Lower leg skin (tissue), 4 donors: ENCODE measurements at places on chromosomes 3 and 15.

- DNase-seq: no peak
Measured at GRCh38 chr15:35934383-35935049, 388.6 kb upstream of the DPH6 start.

DNA sequence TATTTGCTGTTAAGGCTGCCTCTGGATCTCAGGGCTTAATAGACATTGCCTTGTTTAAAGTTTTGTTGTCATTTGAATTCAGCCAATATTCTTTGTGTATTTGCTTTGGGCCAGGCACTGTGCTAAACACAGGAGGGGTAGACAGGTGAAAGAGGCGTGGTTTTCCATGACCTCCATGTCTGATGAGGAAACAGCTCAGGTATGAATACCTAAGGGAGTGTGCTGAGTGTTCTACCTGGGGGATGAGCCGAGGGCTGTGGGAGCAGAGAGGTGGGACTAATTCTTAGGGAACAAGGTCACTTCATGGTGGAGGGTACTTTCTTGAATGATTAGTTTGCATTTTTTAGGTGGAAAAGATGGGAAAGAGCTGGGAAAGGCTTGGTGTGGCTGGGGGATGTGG, 108.2 kb downstream of the THSD4 start:
- DNase-seq: no peak

DNA sequence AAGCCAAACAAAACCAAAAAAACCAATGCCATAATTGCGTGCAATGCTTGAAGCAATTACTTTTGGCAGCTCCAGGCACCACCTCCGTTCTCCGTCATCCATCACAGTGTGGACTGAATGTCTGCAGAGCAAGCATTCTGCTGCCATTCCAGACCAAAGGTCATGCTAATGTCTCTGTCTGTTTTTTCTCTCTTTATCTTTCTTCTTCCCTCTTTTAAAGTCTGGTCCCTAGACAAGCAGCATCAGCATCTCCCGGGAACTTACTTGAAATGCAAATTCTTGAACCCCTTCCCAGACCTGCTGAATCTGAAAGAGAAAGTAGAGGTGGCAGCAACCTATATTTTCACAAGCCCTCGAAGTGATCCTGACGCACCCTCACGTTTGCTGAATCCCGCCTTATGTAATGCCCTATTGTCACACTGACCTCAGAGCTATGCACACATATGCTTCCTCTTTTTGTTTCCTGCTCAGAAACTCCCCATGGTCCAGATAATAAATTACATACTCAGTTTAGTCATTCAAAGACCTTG, 297.3 kb upstream of the PROK2 start:
- DNase-seq: no peak

- DNase-seq: no peak
Measured at GRCh38 chr3:43152649-43153048, 46.8 kb upstream of the POMGNT2 start.

GRCh38 chr15:29319823-29320222, 50.2 kb upstream of the NSMCE3 start:
- DNase-seq: no peak

GRCh38 chr3:135646873-135647272, 318.7 kb upstream of the PPP2R3A start:
- DNase-seq: no peak

DNA sequence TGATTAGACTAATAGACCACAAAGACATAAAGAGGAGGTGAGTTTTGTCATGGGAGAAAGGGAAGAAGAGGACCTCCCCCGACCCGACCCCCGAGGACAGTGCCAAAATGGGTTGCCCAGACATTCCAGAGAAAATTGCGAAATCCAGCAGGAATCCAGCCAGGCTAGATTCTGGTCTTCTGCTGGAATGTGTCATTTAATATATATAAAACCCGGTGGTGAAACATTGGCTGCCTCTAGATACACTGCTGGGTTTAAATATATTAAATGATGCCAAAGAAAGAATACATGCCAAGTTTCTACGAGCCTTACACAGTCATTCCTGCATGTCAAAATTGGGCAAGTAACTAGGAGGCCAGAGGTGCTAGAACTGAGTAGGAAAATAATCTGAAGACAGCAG, 45.3 kb upstream of the SPESP1 start:
- DNase-seq: no peak

- no peak for DNase-seq
Measured at GRCh38 chr3:57952208-57952631, 56.0 kb upstream of the FLNB start.

- no peak for DNase-seq
Measured at GRCh38 chr3:150515210-150515609, 31.1 kb downstream of the SERP1 start.
